ENCODE measurements at places on chromosomes 5 and 9.

GRCh38 chr5:95729115-95730010 is 1.8 kb upstream of the RHOBTB3 start:
- no peak for DNase-seq

- DNase-seq = no peak
Observed at GRCh38 chr5:16704945-16705344, 88.1 kb upstream of the RETREG1 start.

DNA sequence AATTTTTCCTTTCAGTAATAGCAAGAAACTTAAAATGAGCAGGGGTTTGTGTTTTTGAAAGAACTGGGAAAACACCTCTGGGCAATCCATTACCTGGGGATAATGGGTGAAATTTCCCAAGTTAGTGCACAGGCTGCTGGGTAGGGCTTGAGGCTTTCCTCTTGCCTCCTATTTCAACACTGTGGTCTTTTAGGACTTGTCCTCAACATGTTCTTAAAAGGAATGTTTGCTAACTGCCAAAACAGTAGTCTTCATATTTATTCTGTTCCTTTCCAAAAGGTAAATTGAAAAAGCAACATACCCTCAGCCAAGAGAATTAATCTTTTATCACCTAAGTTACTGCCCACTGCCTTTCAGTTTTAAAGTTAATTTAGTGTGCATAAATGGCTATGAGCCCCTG is 158.3 kb upstream of the CCDC152 start:
- no peak for DNase-seq

DNA sequence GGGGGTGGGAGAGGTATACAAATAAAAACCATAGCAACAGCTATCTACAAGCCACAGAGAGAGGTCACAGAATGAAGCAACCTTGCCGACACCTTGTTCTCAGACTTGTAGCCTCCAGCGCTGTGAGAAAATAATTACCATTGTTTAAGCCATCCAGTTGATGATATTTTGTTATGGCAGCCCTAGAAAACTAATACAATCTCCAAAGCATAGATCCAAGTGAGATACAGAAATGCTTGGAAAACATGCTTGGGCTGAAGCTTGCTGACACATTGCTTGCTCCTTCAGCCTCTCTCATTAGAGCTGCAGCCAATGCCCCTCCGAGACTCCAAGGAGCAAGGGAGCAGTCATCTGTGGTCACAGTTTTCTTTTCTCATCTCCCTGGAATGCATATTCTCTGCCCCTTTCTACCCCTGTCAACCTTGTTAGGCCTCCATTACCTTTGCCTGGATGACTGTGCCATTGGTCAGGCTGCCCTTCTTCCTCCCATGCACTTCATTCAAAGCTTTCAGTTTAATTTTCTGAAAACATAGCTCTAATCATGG is 401.4 kb upstream of the KLF4 start:
- DNase-seq = no peak

- DNase-seq = no peak
Observed at GRCh38 chr9:98575379-98576346, 133.1 kb downstream of the GABBR2 start.

- no peak for DNase-seq
Observed at GRCh38 chr5:38079620-38080402, 178.5 kb upstream of the EGFLAM start.

GRCh38 chr5:129656952-129657351 is 90.9 kb upstream of the MINAR2 start:
- DNase-seq = no peak

- no peak for DNase-seq
Observed at GRCh38 chr5:174832811-174833210, 108.4 kb downstream of the MSX2 start.

GRCh38 chr5:81895307-81895706 is 76.5 kb upstream of the ATG10 start:
- no peak for DNase-seq

DNA sequence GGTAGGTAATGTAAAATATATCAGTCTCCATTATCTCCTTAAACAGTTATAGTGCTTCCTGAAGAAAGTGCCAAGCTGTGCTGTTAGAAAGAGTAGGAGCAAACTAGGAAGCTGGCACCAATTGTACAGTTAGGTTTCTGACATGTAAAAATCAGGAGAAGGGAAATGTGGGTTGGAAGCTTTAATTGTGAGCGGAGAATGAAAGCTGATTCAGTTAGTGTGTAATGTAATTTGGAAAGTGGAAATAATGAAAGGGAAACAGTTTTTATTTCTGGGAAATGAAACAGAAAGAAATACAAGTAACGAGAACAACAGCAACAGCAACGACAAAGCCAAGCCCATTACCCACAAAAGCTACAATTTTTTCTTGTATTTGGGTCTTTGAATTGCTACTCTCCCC is 48.8 kb upstream of the JAK2 start:
- no peak for DNase-seq

GRCh38 chr9:136996361-136997292 is at the start of gene CLIC3:
TSS of gene CLIC3 (minus strand) at chr9:136996568. CDS start at chr9:136996543, 25 bp downstream.
- no peak for DNase-seq

DNA sequence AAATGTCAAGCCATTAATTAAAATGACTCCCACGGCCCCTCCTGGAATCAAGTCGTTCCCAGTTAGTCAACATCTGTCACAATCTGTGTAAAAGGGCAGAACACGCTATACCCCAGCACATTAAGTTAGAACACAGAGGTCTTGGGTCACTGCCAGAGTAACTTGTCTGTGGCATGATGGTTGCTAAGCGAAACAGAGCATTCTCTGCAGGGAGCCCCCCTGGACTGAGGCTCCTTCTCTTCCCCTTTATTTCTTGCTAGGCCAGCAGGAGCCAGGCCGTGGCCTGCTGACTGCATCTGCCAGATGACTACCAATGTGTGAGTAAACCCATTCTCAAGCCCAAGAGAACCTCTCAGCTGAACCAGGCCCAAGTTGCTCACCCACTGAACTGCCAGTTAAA is 51.9 kb upstream of the ZBED3 start:
- DNase-seq = no peak

- DNase-seq = no peak
Observed at GRCh38 chr5:133247881-133248624, 196.2 kb downstream of the HSPA4 start.

GRCh38 chr5:151219789-151220188 is 4.1 kb downstream of the CCDC69 start:
- no peak for DNase-seq

- no peak for DNase-seq
Observed at GRCh38 chr5:1797103-1797800, 2.4 kb downstream of the MRPL36 start.
